ENCODE measurements at places on chromosomes 6 and 20. TPM values are rescaled to one million over a fixed set of nuclear protein-coding genes. Genes with fewer than 3 reads are reported as not detected.

GRCh38 chr20:56626367-56627121 is 2.6 kb upstream of the TFAP2C start:
- DNase-seq: peak; percentile 39

GRCh38 chr20:29497261-29497671 is 1760.2 kb upstream of the DEFB115 start:
- no peak for DNase-seq

DNA sequence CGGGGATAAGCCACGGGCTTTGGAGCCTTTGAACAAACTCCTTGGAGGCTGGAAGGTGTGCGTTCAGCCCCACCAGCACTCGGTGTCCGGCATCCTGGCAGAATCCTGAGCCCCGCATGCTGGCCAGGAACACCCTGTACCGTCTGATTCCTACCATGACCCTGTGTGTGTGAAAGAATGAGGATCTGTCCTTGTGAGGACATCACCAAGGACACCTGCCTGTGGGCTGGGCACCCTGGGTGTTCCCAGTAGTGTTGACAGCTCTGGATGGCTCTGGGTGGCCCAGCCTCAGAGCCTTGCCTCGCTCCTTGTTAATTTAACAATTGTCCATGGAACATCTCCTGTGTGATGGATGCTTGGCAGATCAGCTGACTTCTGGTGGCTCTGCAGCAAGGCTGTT is 234.3 kb downstream of the QKI start:
- DNase-seq: no peak

DNA sequence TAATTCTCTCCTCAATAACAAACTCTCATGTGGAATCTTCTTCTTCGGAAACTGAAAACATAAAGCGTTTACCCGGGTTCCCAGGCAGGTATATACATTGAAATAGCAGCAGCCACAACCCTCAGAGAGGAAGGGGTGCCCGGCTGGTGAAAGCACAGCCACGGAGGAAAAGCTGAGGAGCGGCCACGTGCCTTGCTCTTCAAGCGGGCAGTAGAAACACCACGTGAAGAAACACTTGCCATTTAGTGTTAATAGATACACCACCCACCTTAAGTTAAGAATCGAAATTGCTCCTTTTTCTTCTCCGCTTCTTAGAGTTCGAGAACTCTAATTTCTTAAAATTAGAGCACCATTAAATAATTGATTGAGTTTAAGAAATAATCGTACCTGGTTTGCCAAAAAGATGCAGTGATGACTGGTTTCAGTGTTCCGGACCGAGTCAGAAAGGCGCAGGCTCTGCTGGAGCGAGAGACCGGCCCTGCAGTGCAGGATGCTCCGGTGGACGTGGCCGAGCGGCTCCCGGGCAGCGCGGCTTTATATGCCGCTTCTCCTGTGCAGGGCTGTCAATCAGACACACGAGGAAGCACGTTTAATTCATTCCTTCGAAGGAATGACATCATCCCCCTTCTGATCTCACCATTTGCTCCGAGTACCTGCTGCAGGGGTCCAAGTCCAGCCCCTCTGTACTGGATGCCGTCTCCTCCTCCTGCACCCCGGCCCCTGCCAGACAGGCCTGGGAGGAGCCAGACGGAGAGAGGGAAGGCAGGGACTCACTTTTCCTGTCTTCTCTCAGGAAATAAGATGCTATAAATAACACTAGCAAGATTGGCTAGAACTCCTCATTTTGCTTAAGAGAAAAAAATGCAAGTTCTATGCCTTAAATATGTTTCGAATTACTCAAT is at the start of gene THBS2:
THBS2 (minus strand) TSS at position 510 of the 902 bp plus-strand sequence. CDS start 3,062 bp downstream, outside the sequence.
- DNase-seq: no peak

GRCh38 chr6:12709556-12710232 is 6.9 kb upstream of the PHACTR1 start:
- no peak for DNase-seq

DNA sequence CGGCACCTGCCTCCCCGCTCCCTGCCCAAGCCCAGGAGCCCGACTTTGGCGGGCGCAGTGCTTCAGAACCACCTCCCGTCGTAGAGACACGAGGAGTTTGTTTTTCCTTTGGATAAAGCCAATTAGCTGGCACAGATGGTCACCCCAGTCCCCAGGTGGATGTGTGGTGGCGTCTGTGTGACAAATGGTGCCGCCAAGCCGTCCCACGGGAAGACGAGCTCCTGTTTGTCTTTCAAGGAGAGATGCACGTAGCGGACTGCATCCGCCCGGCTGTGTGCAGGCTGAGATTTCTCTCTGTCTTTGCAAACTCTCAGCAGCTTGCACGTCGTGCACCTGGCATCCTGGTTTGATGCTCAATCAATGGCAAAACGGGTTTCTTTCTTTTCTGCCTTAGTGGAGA is 16.1 kb upstream of the MRGBP start:
- no peak for DNase-seq

DNA sequence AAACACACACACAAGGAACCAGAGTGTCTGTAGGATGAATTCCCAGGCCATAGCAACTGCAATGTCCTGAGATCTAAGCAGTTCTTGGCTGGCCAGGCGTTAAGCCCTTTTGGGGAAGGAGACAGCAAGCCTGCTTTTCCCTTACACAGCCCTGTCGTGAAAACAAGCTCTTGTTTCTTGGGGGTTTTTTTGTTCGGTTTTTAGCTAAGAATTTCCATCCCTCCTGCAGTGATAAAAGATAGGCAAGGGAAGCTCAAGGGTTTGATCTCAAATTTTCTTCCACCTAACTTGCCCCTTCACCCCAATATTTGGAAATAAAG is 1.5 kb downstream of the TNFRSF21 start:
- no peak for DNase-seq

- no peak for DNase-seq
Observed at GRCh38 chr6:148441454-148441911, 98.8 kb downstream of the SASH1 start.

DNA sequence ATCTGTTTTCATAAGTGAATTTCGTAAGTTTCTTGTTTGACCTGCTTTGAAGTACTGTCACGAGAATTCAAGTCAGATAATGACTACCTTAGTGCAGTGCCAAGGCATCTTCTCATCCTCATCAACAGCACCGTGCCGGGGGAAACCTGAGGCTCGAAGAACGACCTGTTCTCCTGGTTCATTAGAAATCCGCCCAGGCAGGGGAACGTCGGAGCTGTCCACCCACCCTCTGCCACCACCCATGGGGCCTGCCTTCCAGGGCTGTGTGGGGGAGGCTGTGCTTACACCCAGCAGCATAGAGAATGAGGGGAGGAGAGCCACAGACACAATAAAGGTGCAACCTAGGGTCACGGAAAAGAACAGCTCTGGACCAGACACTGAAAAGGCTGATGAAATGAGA is 101.6 kb downstream of the RAMACL start:
- DNase-seq: no peak

DNA sequence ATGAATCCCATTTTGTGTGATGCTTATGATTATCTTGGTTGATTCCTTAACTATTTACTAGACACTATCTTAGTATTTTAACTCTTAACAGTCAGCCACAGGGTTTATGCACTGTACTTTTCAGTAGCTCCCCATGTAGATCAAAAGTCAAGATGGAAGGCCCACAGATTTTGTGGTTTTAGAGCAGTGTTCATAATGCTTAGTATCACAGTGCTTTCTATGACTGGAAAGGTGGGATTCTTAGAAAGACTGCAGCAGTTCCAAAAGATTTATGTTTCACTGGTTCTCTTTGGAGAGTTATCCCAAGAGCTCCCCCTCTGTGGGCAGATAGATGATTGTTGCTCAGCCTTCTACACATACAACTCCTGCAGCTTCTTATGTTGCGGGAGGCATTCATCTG is 34.5 kb downstream of the ANKRD6 start:
- DNase-seq: no peak

DNA sequence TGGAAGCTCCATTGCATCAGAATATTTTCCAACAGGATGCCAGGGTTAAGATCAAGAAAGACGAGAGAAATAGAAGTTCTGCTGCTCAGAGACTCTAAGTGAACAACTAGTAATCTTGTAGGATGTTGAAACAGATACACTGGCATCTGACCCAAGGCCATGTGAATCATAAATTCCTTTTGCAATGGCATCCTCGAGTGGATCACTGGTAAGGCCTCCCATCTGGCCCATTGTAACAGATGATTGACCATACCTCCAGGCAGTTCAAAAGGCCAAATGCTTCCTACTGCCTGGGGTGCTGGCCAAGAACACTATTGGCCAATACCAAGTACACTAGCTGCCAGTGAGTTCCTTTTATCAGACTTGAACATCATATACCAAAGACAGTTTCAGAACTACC is 9.9 kb upstream of the SLC17A3 start:
- no peak for DNase-seq

DNA sequence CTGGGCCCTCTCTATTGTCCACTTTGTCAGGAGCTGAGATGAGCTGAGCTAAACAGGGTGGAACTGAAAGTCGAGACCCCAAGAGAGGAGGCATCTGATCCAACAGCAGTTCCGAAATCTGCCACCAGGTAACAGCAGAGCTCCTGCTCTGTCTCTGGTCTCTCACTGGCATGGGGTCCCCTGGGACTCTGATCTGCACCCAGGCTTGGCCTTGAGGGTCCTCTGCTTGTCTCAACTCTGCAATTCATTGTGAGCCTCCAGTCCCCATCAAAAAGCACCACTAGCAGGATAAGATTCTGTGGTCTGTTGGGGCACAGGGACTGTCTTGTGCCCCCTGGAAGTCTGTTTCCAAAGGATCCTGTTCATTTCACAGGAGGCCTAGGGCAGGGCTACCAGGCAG is 62.5 kb upstream of the TOP1 start:
- DNase-seq: no peak

DNA sequence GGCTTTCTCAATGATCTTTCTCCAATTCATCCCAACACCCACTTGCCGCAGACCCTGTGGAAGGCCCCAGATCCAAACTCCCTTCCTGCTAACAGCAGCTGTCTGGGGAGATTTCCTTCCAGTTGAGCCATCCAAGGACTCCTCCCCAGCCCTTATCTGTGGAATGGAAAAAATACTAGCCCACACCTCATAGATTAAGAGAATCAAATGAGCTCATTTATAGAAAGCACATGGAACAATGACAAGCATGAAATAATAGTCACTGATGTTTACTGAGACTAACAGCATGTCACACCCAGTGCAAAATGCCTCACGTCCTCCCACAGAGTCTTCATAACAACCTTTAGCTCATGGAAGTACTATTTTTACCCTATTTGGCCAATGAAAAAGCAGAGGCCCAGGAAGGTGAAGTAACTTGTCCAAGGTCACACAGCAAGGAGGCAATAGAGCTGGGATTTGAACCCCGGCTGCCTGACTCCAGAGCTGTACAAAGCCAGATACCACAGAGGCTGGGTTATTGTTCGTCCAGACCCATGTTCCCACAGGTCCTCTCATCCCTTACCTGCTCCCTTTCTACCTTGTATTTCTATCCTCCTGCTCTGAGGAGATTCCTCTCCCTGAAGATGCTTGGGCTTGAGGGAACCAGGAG is 23.4 kb upstream of the PTGIS start:
- no peak for DNase-seq

DNA sequence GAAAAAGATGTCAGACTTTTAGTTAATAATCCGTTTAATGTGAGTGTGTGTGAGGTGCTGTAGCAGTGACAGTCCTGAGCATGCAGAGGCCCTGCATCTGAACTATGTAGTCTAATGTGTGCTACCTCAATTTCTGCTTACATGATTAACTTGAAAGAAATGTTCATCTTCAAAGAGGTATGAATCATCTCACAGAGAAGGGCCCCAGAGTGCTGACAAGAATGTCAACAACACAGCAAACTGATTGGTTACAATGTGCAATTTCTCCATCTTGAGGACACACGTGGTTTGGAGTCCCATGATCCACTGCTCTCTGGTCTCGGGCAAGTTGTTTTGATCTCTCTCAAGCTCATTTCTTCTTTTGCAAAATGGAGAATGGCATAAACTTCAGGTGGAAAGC is 61.7 kb upstream of the EMILIN3 start:
- no peak for DNase-seq

GRCh38 chr6:66568271-66568670 is 861.2 kb upstream of the EYS start:
- DNase-seq: no peak

GRCh38 chr6:91704531-91704930 is 1117.7 kb upstream of the MAP3K7 start:
- DNase-seq: no peak

GRCh38 chr6:165594584-165595333 is 68.3 kb downstream of the PDE10A start:
- no peak for DNase-seq

DNA sequence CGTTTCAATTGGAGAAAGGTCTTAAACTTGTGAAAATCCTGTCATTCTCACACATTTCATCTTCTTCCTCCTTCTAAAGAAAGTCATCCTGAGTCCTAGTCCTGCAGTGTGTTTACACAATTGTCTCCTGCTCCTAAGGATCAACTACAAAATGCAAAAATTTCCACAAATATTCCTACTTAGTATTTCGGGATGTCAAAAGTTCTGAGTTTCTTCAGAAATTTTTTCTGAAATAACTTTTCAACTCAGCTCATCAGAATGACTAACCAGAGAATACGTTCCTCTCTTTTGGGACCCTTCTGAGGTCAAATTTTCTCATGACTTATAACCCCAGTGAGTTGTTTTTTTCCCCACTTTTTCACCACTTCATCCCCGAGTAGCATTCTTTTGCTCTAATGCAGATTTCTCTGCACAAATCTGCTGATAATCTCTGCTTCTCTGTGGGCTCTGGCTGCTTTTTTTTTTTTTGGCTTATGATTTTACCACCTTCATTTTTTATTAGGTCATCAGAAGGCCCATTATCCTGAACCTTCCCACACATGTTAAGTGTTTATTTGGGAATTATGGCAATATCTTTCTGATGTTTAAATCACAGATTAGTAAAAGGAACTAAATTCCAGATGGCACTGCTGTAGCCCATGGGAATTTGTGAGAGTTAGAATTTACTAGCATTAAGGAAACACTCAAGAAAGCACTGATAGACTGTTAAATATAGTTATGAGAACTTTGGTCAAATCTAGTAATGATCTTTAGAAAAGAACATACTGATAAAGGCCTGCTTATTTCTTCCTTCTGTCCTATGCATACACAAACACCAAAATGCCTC is 41.4 kb downstream of the MAP3K5 start:
- no peak for DNase-seq

DNA sequence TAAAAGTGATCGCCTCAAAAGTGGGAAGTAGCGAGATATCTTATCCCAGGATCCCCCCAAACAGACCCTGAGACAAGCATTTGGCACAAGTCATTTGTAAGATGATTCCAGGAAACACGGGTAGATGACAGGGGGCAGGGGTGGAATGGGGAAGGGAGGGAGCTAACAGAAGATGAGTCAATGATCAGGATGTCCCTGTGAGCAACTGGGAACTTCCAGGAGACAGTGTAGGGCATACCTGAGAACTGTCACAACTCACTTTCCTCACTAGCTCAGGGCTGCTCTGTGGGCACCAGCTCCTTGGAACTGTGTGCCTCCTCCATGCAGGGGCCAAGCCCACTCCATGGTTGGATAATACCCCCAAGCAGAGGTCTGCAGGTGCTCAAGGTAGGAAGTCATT is 38.5 kb upstream of the VSX1 start:
- DNase-seq: no peak

- DNase-seq: no peak
Observed at GRCh38 chr6:150962436-150962835, 96.9 kb downstream of the MTHFD1L start.

GRCh38 chr6:1867197-1867596 is 257.5 kb downstream of the FOXC1 start:
- DNase-seq: no peak

- DNase-seq: no peak
Observed at GRCh38 chr6:107563694-107564588, 74.0 kb downstream of the SOBP start.

Gene DDX39B
- total RNA-seq: 836 TPM

Gene SLC22A3
- total RNA-seq: not detected

Gene NKX2-2
- not detected for total RNA-seq

Gene CAGE1
- 0.16 TPM for total RNA-seq

Gene MEP1A
- total RNA-seq: not detected

Gene SLC52A3
- not detected for total RNA-seq

Gene RAET1E
- not detected for total RNA-seq

Gene BTN1A1
- not detected for total RNA-seq

Measured in neural crest cell (in vitro differentiated cells).